Substantia nigra (tissue), 51 donors: ENCODE measurements at places on chromosomes 1 and 21.

- DNase-seq = no peak
Observed at GRCh38 chr1:236123563-236123962, 18.8 kb upstream of the GPR137B start.

DNA sequence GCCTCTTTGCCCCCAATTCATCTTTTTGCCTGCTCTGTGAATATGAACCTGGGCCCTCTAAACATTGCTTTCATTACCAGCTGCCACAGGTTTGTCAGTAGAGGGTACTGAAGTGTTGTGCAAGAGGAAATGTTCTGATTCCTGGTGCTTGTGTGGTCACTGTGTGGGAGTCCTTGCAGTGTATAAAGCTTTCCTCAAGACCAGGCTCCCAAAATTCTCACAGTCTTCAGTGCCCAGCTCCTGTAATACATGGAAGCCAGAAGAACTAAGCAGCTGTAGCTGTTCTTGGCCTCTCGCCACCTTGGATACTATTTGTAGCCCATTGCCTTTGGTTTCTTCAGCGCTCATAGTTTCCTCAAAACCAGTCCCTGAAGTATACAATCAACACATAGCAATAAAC lies 1046.2 kb downstream of the BRINP3 start:
- DNase-seq = no peak

GRCh38 chr1:36847186-36847585 lies 187.1 kb downstream of the GRIK3 start:
- no peak for DNase-seq

- DNase-seq = no peak
Observed at GRCh38 chr1:229238231-229238630, 32.7 kb upstream of the RAB4A start.

DNA sequence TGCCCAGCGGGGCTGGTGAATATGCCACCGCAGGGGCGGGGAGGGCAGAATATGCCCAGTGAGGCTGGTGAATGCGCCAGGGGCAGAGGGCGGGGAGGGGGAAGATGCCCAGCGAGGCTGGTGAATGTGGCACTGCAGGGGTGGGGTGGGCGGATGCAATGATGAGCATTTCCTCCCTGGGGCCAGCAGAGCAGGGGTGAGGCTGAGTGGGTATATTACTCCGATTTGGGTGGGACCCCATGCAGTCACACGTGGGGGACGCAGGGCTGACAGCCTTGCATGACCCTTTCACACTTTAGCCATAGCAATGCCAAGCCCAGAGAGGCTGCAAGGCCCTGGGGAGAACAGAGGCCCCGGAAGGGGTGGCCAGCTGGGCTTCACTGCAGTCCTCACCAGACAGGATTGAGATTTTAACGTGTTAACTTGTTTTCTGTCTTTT lies 9.3 kb upstream of the SLX9 start:
- DNase-seq = no peak

DNA sequence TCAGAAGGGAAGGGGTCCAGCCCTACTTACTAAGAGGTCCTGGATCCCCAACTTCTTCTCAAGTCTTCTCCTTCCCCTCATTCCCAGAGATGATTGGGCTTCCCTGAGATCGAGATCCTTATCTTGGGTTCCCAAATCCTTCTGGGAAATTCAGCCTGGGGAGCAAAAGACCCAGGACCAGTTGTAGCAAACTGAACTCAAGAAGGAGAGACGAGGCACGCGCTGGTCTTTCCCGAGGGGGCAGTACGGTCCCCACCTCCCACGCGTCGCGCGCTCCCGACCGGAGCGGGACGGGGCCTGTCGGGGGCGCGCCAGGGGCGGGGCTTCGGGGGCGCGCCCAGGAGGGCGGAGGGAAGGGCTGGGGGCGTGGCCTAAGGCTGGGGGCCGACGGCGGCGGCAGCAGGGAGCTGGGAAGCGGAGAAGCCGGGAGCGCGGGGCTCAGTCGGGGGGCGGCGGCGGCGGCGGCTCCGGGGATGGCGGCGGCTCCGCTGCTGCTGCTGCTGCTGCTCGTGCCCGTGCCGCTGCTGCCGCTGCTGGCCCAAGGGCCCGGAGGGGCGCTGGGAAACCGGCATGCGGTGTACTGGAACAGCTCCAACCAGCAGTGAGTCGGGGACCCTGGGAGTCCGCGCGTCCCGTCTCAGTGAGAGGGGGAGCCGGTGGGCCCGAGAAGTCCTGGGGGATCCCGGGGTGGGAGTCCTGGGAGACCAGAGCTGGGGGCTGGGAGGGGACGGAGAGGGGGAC lies at the start of gene EFNA3:
TSS of gene EFNA3 (plus strand) at position 369 of the 741 bp plus-strand sequence. CDS start at position 474, 105 bp downstream.
- no peak for DNase-seq

DNA sequence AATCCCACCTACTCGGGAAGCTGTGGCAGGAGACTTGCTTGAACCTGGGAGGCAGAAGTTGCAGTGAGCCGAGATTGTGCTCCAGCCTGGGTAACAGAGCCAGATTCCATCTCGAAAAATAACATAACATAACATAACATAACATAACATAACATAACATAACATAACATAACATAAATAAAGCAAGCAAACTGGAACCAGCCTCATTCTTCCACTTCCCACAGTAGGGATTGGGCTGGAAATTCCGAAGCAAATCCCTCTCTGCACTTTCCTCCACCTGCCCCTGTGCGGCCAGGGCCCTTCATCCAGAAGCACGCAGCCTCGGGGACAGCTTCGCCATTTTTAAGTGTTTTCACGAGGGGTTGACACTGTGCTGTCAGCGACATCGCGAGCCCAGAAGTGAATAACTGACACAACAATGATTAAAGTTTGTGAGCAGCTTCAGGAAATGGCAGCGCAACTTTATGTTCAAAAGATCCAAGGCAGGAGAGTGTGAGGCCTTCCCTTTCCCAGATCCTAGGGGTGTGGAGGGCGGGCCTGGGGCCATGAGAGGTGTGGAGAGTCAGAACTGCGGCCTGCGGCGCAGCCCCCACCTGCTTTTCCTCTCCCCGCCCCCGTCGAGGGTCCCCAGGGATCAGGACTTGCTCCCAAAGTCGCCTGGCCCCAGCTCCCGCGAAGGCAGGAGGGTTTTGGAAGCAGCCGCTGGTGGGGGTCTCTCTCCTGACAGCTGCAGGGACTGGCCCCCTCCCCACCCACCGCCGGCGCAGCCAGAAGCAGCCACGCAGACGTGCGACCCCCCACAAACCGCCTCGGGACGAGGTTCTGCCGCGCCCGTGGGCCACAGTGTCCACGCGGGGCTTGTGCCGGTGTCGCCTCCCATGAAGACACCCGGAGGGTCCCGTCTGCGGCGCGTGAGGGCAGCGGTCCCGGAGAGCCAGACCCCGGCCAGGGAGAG lies 651 bp upstream of the GABRD start:
- DNase-seq = no peak

- no peak for DNase-seq
Observed at GRCh38 chr1:231855361-231855760, 228.8 kb downstream of the DISC1 start.

GRCh38 chr1:163337631-163338030 lies 15.9 kb downstream of the NUF2 start:
- DNase-seq = no peak

GRCh38 chr1:51294566-51295184 lies 35.7 kb downstream of the TTC39A start:
- no peak for DNase-seq

DNA sequence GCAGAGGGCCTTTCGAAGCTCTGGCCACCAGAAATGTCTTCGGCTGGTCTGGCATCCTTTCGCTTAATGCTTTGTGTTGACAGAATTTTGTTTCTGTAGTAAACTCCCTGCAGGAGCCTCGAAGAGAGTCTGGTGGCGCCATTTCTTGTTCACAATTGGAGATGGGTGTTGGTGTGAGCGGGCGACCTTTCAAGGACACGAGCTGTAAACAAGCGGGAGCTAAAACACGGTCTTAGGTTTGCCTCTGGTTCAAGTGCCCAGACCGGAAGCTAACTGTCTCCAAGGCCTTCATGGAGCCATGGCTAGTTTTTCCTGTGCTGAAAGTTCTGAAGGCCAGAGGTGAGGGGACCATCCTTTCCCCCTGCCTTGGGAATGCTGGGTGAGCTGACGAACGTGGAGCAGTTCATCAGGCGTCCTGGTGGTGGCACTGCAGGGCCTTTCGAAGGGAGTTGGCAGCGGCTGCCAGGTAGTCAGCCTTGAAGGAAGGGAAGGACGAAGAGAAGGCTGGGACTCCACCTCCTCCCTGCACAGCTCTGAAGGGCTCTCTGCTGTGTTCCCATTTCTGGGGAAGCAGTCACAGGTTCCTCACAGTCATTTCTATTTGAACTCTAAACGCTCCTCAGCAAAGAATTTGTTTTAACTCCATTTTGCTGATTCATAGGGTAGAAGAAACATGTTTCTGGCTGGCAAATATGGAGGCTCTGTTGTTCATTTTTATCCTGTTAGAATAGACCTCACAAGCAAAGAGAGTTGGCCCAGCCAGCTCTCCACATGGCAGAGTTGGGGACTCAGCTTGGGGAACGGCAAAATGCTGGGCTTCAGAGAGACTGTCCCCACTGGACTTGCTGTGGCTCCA lies 35.2 kb downstream of the URB2 start:
- DNase-seq = peak; percentile 69

- DNase-seq = no peak
Observed at GRCh38 chr1:64675718-64676345, 69.0 kb upstream of the RAVER2 start.

DNA sequence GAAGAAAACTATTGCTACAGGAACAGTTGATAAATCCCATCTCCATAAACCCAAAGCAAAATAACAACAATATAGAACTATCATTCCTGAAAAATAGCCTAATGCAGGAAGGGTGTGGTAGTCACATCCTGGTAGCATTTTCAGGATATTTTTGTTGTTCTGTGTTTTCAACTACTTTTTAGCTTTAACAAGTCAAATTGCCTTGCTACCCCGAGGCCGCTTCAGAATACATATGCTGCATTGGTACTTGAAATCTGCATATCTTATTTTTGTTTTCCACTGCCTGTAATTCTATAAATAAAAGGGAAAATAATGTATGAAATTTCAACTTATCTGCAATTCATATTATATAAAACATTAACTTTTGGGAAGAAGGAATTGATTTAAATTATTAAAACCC lies 36.8 kb upstream of the SYT14 start:
- DNase-seq = no peak

GRCh38 chr1:204178487-204179281 lies 12.5 kb upstream of the REN start:
- no peak for DNase-seq
